ENCODE measurements at places on chromosomes 2 and 18. TPM values are rescaled to one million over a fixed set of nuclear protein-coding genes. Genes with fewer than 3 reads are reported as not detected.

POLE4 gene
- 21.1 TPM for total RNA-seq

SKOR2 gene
- not detected for total RNA-seq

CREB1 gene
- 29.7 TPM for total RNA-seq

ATP6V1C2 gene
- under 0.01 TPM for total RNA-seq

THOC1 gene
- total RNA-seq: 19.0 TPM

TMEM150A gene
- 5.8 TPM for total RNA-seq

CIDEA gene
- not detected for total RNA-seq

TDRD15 gene
- not detected for total RNA-seq

DPYSL5 gene
- under 0.01 TPM for total RNA-seq

COL4A3 gene
- not detected for total RNA-seq

WDR35 gene
- 5.0 TPM for total RNA-seq

TNFAIP6 gene
- total RNA-seq: not detected

Measured in dermis microvascular lymphatic vessel endothelial cell (primary cell).